Metanephros (tissue), 2 donors: ENCODE measurements at places on chromosomes 5 and 9. TPM values are rescaled to one million over a fixed set of nuclear protein-coding genes. Genes with fewer than 3 reads are reported as not detected.

The ADAMTSL1 gene
- total RNA-seq, result 65.9 TPM

The MLLT3 gene
- total RNA-seq, result 24.8 TPM

The GFI1B gene
- 2.0 TPM for total RNA-seq

The ZNF366 gene
- 4.4 TPM for total RNA-seq

The ENHO gene
- total RNA-seq, result 0.41 TPM

The SLC6A3 gene
- 0.41 TPM for total RNA-seq

The ERBIN gene
- total RNA-seq, result 126 TPM

The SAP30L gene
- total RNA-seq, result 23.4 TPM

The TEK gene
- total RNA-seq, result 45.7 TPM

The COX7C gene
- 287 TPM for total RNA-seq

The TMEM215 gene
- total RNA-seq, result 0.88 TPM

The LMBRD2 gene
- 14.7 TPM for total RNA-seq

The THBS4 gene
- 41.2 TPM for total RNA-seq

The LTC4S gene
- 1.5 TPM for total RNA-seq

The P4HA2 gene
- 28.6 TPM for total RNA-seq

The TMEM8B gene
- total RNA-seq, result 18.6 TPM

The SPRY4 gene
- total RNA-seq, result 26.0 TPM

The ASPN gene
- 33.7 TPM for total RNA-seq

The EPB41L4A gene
- 33.3 TPM for total RNA-seq

The ORM2 gene
- total RNA-seq, result not detected

The PCDHB2 gene
- 6.2 TPM for total RNA-seq

The SCGB3A2 gene
- 0.93 TPM for total RNA-seq

The PDLIM4 gene
- 25.9 TPM for total RNA-seq

The PROB1 gene
- 11.2 TPM for total RNA-seq

The GABRB2 gene
- 1.4 TPM for total RNA-seq

The MCC gene
- 57.7 TPM for total RNA-seq

The SPIN1 gene
- total RNA-seq, result 137 TPM

The ADAMTSL2 gene
- total RNA-seq, result 8.9 TPM

The IARS1 gene
- total RNA-seq, result 137 TPM

The PFN3 gene
- not detected for total RNA-seq

The OR13C8 gene
- not detected for total RNA-seq

The CDC25C gene
- 5.1 TPM for total RNA-seq

The LIX1 gene
- total RNA-seq, result 2.6 TPM

The C9 gene
- total RNA-seq, result not detected

The KCTD16 gene
- total RNA-seq, result 2.8 TPM

The GLRA1 gene
- total RNA-seq, result not detected

The RUSC2 gene
- 30.4 TPM for total RNA-seq

The ARHGEF28 gene
- total RNA-seq, result 63.9 TPM

The TMEM232 gene
- 7.3 TPM for total RNA-seq

The CTSL gene
- total RNA-seq, result 72.1 TPM

The F2RL1 gene
- total RNA-seq, result 25.9 TPM

The DMRT3 gene
- total RNA-seq, result 0.58 TPM
